ENCODE measurements at places on chromosomes 6 and 20.

DNA sequence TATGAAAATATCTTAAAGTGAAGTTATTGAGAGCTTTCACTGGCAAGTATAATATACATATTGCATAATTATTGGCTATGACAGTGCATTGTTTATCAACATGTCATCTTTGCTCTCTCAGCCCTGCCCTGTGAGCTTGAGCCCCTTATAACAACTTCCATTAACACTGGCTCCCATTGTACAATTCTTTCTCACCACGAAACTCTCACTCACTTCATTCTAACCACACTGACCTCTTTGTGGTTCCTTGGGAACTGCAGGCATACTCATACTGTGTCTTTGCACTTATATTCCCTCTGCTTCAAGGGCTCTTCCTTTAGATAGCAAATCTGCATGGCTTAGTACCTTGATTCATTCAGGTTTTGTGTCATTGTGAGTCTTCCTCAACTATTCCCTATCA, 411.8 kb downstream of the CDKAL1 start:
- no peak for DNase-seq

DNA sequence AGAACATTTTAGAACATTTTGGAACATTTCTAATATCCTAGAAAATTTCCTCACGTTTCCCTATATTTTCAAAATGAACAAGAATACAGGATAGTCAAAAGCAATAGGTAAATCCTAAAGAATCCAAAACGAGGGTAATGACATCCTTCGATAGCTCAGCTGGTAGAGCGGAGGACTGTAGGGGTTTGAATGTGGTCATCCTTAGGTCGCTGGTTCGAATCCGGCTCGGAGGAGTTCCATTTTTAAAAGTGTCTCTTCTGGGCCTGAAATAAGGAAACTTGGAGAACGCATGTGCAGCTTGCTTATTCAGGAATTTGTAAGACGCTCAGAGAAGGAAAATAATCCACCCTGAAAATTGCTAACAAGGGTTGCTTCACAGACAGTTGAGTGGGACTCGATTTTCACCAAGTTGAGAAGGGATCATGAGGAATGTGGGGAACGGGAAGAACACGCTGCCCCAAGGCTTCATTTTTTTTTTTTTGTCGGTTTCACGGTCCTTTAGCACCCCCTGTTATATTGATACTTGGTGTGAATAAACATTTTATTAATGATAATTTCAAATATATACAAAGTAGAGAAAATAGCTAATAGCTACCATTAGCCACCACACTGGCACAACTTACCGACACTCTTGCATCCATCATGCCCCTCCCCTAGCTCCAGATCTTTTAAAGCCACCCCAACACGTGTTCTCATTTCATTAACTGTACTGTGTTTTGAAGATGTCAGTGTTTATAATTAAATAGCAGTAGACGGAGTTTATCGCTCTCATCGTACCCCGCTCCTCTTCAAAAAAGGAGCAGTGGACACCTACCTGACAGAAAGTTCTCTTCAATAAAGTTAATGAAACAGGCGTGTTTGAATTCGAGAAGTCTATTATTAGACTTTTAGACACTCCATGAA, 1.8 kb upstream of the ABT1 start:
- DNase-seq = peak; percentile 18

- no peak for DNase-seq
These were observed 52.0 kb downstream of the PSMG4 start for GRCh38 chr6:3310703-3311102.

DNA sequence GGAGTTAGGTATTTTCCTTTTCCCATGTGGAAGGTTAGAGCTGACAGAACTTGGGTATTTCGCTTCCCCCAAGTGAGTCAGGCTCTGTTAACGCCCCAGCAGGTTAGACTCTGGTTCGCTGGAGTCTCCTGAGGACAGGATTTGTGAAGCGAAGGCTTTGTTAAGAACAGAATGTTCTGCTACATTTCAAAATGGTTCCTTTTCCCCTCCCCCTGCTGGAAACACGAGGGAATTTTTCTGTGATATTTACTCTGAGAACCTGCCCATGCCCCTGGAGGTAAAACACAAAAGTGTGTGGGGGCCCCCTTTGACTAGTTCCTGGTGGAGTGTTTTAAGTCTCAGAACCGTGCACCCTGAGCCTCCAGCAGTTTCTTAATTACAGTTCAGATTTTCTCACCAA, 731.4 kb upstream of the CITED2 start:
- no peak for DNase-seq

DNA sequence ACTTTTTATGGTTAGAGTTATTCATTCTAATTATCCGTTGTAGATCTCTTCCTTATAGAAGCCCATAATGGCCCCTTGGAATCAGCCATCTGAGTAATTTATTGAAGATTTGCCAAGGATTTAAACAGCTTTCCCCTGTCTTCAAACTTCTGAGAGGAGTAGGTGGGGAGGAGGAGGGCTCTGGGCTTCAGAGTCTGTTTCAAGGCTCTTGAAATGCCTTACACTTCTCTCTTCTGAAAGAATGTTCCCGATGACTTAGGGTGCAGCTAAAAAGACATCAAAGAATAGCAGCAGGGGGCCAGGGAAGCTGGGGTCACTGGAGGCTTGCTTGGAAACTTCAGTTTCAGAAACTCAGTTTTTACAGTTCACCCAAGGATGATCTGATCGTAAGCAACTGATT, 165.3 kb downstream of the ZDHHC14 start:
- no peak for DNase-seq

DNA sequence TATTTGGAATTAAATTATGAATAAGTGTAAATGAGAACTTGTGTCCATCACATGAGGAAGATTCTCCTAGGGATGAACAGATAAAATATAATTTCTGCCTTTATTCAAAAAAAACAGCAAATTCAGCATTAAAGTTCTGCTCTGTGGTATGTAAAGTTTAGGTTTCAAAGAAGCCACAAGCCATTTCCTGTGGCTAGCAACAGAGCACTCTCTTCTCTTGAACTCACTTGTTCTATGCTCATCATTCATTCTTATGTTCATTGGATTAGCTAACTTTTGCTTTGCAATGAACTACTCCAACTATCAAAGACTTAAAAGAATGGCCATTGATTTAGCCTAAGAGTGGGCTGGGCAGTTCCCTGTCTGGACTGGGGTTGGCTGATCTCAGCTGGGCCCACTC, 20.8 kb upstream of the SNRPB2 start:
- DNase-seq = no peak

GRCh38 chr6:135592276-135592675, 94.7 kb upstream of the AHI1 start:
- DNase-seq = no peak

DNA sequence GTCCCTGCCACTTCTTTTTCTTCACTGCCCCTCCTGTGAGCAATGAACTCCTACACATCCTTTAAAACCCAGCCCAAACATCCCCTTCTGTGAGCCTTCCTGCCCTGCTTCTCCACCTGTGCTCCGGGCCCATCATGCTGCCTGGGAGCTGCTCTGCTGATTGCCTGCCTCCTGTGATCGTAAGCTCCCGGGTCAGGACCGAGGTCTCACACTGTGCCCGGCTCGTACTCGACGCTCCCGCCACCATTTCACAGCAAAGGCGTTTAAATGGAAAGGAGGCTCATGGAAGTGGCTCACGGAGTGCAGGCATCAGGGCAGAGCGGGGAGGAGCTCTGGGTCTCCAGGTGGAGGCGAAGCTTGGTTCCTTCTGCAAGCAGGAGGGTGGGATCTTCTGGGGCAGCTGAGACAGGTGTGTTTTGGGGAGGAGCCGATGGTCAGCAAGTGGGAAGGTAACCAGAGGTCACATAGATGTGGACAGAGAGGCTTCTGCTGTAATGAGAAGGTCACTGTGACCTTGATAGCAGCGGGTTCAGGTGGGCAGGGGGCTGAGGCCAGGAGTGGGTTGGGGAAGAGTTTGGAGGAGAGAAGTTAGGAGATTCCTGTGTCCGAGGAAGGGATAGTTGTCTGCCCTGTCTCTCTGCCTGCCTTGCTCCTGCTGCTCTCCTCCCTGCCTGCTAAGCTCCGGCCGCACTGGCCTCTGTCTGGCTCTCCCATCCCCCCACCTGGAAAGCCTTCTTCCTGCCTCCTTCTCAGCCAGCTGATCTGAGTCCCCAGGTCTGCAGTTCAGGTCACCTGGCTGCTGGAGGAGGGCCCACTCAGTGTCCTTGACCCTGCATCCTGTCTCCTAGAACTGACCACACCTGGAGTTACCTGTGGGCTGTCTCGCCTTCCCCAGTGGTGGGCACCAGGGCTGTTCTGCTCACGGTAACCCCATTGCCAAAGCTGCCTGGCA, 52.7 kb upstream of the FRMD1 start:
- DNase-seq = no peak

DNA sequence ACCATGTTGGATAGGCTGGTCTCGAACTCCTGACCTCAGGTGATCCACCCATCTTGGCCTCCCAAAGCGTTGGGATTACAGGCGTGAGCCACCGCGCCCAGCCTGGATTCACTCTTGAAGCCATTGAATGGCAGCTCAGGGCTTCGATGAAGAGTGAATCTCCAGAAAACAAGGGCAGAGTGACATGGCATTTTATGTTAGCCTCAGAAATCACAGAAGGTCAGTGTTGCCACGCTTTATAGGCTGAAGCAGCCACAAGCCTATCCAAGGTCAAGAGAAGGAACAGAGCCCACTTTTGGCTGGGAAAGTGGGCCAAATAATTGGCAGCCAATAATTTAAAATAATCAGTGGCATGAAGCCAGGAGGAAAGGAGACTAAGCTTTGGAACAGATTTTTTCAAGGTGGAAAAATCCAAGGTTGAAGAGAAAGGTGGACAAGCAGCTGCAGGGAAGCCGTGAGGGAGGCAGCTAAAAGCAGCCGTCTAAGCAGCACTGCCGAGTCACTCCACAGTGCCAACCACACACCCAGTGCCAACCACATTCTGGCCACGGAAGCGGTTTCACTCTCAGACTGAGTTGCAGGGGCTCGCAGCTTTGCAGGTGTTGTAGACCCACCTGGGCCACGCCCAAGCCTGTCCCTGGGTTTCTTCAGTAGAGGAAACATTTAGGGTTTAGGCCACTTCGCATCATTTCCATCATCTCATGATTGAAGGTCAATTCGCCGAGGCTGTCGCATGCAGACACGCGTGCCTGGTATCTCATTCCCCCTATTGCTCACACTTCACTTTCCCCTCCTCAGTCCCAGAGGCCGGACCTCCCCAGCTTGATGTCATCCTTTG, 17.4 kb upstream of the AVP start:
- DNase-seq = no peak

- no peak for DNase-seq
These were observed 85.2 kb downstream of the SNAP25 start for GRCh38 chr20:10303852-10304251.

DNA sequence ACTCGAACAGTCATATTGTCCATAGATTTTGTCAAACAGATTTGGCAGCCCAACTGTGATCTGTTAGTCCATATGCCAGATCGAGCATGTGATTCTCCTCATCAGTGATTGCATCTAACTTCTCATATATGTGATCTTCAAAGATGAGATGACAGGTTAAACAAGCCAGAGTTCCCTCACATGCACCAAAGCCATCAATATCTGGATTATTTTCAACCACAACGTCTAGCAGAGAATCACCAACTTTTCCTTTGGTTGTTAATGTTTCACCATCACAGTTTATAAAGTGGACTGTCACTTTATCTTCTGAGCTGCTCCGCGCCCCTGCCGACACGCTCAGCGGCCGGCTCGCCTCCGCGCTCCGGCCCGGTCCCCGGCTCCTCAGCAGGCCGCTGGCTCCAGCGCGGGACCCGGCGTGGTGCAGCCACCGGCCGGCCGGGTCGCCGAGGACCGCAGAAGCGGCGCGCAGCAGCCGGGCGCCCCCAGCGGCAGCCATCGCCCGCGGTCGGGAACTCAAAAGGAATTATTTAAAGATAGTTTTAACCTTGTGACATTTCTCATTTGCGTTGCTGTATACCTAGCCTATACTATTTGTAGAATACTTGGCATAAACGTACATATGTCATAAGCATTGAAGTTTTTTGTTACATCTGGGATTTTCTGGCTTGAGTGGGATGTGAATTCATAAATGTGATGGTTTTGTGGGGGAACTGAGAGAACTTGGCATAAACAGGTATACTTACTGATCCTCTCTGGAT, 40.1 kb upstream of the DYNLRB1 start:
- DNase-seq = no peak

DNA sequence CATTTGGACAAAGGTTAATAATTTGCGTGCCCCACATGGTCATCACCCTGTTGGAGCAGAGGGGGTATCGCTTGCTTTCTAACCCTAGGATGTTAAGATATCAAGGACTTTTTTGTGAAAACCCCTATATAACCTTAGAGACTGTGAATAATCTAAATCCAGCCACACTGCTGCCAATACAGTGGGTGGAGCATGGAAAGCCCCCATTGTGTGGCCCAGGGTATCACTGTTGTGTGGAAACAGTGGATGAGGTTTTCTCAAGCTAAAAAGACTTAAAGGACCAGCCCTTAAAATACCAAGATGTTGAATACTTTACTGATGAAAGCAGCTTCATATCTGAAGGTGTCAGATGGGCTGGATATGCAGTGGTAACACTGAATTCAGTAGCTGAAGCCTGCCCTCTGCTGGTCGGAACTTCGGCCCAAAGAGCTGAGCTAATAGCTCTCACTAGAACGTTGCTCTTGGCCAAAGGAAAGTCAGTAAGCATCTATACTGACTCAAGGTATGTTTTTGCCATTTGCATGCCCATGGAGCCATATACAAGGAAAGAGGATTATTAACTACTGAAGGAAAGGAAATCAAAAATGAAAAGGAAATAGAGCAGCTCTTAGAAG, 695.2 kb downstream of the PHF3 start:
- DNase-seq = peak; percentile 65

GRCh38 chr6:138647006-138647405, 126.6 kb upstream of the CCDC28A start:
- no peak for DNase-seq

DNA sequence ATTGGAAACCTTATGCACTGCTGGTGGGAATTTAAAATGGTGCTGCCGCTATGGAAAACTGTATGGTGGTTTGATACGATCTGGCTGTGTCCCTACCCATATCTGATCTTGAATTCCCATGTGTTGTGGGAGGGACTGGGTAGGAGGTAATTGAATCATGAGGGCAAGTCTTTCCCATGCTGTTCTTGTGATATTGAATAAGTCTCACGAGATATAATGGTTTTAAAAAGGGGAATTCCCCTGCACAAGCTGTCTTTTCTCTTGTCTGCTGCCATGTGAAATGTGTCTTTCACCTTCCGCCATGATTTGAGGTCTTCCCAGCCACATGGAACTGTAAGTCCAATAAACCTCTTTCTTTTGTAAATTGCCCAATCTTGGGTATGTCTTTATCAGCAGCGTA, 4.9 kb downstream of the TAP2 start:
- DNase-seq = no peak

GRCh38 chr6:23394681-23395080, 731.3 kb upstream of the NRSN1 start:
- DNase-seq = no peak

DNA sequence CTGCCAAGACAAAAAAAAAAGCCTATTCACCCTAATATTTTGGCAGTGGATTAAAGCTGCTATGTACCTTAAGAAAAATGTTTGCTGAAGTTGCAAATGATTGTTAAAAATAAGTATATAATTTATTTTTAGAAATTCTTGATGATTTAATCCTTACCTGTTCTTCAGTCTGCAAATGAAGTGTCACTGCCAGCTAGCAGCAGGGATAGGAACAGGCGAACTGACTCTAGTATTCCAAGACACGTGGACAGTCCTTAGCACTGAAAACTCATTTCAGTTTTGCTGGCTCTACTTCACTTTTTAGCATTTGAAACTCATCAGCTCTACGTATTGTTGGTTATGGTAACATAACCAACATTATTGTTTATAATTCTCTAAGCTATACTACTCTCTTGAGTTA, 204.4 kb upstream of the ID4 start:
- DNase-seq = no peak
